ENCODE measurements at places on chromosomes 4 and X.

GRCh38 chr4:20062054-20062453 lies 189.7 kb upstream of the SLIT2 start:
- no peak for DNase-seq

DNA sequence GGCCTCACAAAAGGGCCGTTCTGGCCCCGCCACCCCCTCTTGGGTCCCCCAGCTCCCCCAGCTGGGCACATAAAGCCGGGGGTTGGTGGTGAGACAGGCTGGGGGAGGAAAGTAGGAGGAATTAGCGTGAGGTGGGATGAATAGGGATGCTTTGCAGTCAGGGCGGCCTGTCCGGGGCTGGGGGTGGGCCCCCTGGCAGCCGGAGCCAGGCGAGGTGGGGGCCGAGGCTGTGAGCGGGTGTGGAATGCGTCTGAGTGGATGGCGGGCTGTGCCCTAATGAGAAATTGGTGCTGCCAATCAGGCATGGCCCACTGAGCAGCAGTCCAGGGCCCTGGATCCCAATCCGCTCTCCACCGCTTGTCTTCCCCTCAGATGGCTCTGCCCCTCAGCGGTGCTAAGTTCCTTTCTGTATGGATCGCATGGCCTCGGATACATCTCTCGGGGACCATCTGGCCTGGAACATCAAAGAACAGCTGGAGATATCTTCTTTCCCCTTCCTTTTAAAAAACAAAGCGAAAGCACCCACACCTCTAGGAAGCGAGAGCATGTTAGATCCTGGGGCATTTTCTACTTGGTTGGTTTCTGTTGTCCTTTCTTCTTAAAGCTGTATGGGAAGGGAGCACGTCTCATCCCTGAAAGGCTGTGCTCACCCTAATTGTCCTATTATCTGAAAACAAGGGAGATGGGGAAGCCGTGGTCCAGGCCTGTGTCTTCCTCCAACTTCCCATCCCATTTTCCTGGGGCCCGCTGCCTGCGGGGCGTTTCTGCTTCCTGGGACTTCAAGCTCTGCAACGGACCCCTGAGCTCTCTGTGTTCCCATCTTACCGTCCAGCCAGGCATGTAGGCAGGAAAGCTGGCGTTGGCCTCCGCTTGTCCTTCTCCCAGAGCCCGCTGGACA lies 106.9 kb downstream of the SORCS2 start:
- DNase-seq = no peak

DNA sequence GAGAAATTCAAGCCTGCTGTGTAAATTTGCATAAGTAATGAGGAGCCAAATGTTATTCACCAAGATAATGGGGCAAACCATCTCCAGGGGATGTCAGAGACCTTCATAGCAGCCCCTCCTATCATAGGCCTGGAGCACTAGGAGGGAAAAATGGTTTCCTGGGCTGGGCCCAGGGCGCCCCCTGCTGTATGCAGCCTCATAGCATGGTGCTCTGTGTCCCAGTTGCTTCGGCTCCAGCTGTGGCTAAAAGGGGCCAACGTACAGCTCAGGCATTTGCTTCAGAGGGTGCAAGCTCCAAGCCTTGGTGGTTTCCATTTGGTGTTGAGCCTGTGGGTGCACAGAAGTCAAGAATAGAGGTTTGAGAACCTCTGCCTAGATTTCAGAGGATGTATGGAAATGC lies 859.3 kb downstream of the RPA4 start:
- no peak for DNase-seq

DNA sequence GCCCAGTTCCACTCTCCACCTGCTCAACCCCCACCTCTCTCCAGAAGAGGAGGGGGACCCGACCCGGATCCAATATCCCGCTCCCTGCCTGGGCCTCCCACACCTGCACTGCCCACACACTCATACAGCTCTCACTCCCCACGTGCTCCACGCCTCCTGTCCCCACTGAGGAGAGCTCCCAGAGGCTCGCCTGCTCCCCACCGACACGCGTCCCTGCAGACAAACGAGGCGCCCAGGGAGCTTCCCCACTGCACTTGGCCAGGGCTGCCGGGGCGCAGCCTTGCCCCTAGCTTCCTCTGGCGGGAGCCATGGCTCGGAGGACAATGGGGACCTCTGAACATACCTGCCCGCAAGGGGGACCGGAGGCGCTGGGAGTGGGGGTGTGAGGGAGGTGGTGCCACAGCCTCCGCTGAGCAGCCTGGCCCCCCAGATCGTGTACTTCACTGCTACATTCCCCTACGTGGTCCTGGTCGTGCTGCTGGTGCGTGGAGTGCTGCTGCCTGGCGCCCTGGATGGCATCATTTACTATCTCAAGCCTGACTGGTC lies 5.0 kb downstream of the SLC6A8 start:
- no peak for DNase-seq

- no peak for DNase-seq
Observed at GRCh38 chr4:186170966-186171365, 20.4 kb upstream of the CYP4V2 start.

DNA sequence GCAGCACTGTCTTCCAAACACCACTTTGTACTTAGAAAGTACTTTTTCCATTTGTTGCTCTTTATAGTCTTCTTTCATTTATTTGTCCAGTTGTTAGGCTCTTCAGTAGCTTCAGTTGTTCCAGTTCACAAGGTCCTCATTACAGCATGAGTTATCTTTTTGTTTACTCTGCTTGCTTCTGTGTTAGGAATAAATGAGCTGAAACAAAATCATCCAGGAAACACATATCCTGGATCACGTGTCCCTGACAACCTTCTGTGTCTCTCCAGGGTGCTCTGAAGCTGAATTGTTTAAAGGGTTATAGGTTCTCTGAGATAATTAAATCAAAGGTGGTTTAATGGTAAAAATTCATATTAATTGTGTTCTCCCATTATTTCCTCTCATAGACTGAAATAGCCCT lies 19.9 kb upstream of the KLHL8 start:
- DNase-seq = peak; percentile 7

DNA sequence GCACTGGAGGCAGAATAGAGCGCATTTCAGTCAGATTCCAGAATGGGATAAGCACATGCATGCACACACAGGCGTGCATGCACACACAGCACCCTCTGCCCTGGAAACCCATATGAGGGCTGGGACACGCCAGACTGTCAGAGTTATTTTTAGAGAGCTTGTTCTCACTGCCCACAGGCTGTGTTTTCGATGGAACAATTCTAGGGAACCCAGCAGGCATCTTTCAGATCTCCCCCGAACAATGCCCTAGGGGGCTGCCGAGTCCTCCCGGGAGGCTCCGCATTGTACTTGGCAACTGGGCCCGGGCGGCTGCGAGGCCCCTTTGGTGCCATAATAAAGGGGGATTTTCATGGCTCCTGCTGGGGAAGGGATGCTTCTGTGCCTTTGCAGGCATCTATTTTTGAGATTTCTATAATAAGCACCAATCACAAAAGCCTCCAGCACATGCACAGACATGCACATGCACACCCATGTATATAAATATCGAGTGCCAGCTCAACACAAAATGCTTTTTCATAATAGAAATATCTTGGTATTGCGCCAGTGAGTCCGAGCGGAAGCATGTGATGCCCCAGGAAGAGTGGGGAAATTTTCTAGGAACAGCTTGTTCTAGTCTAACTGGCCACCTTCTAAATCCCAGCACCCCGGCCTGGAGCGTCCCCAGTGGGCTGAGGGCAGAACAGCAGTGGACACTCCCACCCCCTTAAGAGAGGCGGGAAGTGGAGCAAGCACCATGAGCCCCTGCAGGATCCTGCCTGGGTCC lies 88.5 kb downstream of the PHKA2 start:
- DNase-seq = no peak

DNA sequence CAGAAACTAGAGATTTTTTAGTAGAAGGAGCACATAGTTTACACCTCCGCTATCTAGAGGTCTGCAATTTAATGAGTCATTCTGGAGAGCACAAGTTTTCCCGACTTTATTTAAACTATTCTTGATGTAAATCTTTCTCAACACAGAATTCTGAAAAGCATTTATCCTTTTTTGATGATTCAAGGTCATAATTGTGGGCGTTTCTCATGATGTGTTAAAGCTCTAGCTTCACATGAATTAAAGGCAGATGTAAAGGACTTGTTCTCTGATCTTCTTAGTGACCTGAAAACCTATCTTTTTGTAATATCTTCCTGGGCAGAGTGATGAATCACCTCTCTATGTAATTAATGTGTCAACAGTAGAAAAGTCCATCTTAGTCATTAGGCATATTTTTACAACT lies 128.8 kb downstream of the COMMD8 start:
- DNase-seq = no peak

DNA sequence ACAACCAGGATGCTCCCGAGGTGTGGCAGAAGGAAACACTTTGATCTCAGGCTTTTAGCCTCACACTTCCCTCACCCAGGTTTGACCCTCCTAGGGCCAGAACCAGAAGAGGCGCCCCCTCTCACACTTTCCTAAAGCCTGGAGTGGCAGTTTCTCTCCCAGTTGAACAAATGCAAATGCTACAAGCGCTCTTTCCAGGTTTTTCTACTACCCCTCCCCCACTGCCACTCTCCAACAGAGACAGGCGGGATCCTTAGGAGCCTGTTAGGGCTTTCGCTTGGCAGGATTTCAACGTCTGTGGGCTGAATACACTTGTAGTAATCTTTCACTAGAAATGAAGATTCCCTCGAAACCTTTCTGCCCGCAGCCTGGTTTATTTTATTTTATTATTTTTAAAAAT lies 2.4 kb downstream of the TSC22D3 start:
- no peak for DNase-seq

DNA sequence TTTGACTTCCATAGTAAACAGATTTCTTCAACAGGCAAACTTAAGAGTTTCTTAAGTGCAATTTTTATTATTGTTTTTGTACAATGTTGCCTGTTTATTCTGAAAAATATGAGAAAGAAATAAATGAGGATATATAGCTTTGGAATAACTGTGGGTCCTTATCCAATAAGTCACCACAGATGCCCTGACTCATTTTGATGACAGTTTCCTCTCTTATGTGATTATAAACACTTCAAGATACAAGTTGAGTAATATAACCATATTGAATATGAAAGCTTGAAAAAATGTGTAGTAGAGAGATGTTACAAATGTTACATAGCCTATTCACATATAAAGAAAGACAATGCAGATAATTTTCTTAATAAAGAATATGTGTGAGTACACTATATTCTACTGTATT lies 931.6 kb downstream of the RAPGEF2 start:
- DNase-seq = no peak

DNA sequence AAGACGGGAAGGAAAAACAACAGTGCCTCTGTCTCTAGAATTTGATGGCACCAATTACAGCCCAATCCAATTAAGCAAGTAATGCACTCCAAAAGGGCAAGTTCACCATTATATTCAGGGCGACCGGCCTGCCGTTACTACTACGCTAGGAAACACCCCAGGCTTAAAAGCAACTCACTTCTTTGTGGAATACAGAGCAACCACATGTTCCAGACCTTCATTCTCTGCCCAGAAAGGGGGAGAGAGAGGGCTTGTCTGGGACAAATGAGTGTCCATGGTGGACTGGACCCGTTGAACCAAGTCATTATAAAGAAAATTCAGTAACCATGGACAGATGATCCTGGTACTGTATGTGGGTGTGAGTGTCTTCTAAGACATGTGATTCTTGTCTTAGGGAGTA lies 1.6 kb downstream of the KDR start:
- DNase-seq = no peak

- no peak for DNase-seq
Observed at GRCh38 chr4:123783921-123784320, 387.3 kb downstream of the SPRY1 start.

DNA sequence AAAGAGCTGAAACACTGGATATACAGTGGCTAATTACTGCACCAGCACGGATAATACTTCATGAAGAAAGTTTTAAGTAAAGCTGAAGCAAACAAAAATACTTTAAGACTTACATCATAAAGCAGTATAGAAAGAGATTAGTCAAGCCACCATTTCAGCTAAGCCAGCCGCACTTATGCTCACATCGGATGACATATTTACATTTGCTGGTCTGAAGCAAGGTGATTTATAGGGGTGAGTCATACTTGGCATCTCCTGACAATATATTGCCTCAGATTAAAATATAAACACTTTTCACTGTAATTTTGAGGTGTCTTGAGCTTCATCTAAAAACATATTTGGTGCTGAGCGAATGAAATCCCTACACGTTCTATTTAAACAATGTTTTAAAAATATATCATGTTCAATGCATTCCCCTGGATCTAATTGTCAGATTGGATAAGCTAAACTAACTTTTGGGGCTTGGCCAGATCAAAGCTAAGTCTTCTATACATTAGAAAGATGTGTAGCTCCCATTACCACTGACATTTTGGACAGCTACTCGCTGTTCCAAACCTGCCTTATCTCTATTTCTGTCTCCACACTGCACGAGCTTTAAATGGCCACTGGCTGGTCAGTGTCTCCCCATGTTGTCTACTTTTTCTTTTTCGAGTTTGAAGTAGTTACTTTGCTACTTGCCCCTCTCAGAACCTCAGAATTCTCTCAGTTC lies 103.2 kb downstream of the VCX2 start:
- no peak for DNase-seq

DNA sequence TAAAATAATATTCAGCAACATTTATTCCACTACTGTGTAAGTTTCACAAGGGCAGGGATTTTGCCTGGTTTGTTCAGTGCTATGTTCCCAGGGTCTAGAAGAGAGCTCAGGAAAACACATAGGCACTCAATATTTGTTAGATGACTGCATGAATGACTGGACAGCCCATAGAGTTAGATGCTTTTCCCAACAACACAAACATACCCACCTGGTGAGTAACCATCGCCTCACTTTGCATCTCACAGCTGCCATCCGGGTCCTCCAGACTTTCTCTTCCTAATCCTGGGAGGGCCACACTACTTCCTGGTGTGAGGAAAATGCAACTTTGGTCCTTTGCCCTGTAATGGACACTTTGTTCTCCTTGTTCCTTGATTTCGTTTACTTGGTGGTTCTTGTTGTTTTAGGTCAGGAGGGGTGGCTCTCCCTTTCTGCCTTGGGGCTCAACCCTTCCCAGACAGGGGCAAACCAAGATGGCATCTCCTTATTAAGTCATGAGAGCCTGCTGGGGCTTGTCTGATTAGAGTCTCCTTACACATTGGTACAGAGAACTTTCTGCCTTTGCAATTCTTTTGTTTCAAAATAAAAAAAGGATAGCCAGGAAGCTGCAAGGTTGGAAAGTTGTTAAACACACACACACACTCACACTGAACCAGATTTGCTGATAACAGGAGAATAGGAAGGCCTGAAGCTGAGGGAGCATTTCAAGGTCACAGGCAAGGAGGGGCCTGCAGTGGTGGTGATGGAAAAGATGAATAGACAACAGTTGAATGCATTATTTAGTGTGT lies 190.6 kb downstream of the MID1IP1 start:
- no peak for DNase-seq

GRCh38 chr4:42490015-42490414 lies 92.7 kb downstream of the SHISA3 start:
- DNase-seq = no peak

DNA sequence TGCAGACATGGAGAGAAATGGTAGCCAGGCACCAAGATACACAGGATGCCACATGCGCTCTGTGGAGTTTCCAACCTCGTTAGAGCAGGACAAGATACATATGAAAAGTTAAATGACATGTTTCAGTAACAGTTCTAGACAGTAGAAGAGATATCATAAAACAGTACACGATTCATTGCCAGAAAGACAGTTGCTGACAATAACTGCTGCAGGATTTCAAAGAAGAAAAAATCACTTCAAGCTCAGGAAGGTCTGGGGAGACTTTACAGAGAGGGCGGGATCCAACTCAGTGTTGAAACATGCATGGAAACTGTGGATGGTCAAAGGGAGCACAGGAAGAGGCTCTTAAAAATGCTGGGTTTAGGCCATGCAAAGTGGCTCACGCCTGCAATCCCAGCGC lies 31.0 kb downstream of the DCTD start:
- no peak for DNase-seq

- DNase-seq = no peak
Observed at GRCh38 chr4:89212666-89213381, 94.8 kb downstream of the GPRIN3 start.

Data from NCI-H2081 treated with DMSO at 0.1 percent for 48 hours (cell line).